Hepatic stellate cell (primary cell): ENCODE measurements at places on chromosomes 5 and 9.
A peak's percentile ranks its signal among the peaks of the same experiment; 100 is the strongest.

- DNase-seq, result no peak
Measured at GRCh38 chr5:113764382-113764781, 250.9 kb downstream of the YTHDC2 start.

DNA sequence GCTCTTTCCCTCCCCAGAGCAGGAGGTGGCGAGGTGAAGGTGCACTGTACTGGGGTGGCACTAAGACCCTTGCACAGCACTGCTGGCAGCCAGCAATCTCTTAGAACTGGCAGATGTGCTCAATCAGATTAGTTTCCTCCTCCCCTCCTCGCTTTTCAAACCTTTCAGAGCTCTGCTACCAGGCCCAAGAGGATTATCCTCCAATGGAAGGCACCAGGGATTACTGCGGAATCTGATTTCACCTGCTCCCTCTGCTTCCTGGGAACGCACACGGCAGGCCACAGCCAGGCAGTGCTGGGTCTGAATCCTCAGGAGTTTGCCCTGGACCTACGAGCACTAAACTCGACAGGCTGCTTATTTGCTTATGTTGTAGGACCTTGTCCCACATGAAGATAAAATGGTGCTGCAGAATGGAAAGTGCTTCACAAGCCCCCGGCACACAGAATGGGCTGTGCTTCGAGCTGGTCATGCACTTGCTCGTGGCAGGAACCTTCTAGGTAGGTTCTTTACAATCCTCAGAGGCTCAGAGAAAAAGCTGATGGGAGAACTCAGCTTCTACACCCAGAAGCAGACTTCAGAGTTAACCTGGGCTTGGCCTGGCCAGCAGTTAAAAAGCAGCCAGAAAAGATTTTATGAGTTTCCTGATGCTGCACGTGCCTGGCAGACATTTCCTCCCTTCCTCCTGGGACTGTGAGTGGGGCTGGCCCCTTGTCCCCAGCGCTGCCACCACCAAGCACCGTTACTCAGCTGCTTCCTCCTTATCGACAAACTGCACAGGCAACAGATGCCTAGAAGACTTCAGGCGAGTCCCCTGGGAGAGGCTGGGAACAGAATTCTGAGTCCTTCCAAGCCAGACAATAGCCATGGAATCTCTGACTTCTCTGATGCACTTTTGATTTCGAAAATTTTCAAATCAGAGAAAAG is 33.1 kb downstream of the FABP6 start:
- peak; percentile 31 for DNase-seq

DNA sequence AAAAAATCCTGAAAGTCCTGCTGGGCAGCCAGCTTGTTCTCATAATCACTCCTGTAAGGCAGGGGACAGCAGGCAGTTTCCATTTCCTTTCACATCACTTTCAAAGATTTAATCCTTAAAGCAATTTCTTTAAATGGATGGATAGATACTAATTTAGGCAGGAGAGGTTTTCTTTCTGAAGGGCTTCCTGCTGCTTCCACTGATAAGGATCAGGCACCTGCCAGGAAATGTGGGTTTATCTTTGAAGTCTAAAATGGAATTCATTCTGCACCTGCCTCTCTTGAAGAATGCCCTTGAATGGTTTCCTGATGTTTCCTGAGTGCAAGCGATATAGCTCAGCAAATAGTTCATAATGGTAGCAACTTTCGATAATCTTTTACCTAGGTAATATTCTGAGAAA is 64.5 kb downstream of the STARD4 start:
- no peak for DNase-seq

DNA sequence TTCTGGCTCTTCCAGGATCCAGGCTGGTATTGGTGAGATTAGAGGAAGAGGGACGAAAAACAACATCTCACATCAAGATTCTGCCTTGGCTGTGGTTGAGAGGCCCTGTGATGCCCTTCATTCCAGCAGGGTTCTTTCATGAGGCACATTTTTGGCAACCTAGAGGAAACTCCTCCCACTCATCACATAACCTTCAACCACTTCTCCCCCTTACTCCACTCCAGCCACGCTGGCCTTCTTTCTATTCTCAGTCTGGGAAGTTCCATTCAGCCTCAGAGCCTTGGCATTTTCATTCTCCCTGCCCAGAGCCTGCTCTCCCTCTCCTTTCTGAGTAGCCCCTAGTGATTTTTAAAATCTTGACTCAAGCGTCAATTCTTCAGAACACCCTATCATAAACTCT is 337.5 kb downstream of the ZSWIM6 start:
- no peak for DNase-seq

- no peak for DNase-seq
Measured at GRCh38 chr9:89052470-89053097, 61.3 kb downstream of the S1PR3 start.

DNA sequence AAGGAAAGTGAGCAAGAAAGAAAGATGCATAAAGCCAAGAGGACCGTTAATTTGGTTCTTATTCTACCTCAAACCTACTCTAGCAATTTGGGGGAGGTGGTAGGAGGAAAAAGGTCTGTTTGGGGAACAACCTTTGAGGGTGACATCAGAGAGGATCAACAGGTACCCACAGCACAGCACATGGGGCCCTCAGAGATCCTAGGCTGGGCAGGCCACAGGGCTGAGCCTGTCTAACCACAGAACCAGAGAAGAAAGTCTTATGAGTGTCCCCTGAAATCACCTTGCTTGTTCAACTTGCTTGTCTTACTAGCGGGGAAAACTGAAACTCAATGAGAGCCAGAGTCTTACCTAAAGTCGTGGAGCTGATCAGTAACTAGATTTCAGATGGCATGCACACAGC is 385.2 kb downstream of the SPOCK1 start:
- no peak for DNase-seq

DNA sequence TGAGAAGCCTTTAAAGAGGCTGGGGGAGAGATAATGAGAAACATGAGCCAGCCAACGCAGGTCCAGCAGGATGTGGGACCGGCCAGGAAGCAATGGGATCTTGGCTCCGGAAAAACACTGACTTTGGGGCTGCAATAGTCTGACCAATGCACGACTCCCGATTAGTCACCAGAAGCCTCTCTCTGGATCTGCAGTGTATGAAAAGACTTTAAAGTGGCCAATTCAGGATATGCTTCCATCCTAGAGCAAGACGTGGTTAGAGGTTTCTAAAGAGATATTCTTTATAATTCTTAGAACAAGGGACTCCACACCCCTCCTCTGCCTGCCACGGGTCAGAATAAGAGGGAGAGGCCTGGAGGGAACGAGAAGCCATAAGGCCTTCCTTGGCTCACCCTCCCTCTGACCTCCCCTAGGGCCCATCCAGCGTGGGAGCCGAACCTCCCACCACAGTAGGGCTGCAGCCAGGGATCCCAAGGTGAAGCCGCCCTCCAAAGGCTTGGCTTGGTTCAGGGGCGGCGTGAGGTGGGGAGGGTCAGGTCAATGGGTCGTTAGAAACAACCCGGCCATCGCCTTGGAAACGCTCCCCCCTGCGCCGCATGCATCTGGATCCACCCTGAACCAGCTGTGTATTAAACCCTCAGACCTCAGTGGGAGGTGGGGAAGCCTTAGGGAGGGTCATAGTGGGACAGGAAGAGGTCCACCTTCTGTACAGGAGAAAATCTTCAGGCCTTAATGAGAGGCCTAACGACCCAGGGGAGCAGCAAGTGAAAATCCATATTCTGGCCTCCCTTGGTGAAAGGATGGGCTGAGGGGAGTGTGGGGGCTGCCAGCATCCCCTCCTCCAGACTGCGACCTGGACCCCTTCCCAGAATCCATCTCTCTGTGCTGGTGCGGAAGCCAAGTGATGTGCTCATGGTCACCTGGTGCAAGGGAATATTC is 11.1 kb downstream of the FGF1 start:
- DNase-seq, result peak; percentile 81

DNA sequence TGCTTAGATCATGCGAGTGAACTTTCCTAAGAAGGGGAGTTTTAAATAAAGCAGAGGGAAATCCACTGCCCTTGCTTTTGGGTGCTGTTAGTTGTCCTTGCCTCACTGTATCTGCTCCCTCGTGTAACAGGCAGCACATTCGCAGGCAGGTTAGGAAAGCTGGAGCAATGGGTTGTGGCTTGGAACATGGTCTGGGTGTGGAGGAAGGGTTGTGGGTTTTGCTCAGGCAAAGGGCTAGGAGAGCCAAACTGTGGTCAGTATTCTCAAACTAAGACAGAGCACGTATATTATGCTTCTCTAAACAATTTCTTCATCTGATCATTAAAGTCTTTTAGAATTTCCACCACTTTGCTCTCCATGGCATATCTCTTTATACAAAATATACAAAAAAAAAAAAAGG is 135.7 kb downstream of the FANCC start:
- DNase-seq, result no peak

DNA sequence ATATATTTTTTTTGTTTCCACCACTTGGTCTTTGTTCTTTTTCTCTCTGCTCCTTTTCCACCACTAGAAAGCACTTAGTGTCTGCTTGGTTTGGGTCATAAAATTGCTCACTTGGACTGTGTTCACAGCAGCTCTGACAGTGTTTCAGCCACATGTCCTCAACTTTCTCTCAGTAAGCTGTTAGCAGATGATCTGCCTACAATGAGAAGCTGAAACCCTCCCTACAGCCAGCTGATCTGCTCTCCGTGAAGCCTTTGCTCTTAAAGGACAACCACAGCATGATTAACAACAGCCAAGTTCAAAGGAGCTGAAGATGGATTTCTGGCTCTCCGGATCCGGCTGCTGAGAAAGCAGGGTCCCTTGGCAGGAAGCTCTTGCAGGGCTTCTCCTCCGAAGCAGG is 31.6 kb downstream of the PRLR start:
- DNase-seq, result no peak
